Stimulated activated CD8-positive, alpha-beta memory T cell treated with anti-CD3 and anti-CD28 coated beads, Interleukin-7, amount 100 ng/mL, for 24 hours (primary cell): ENCODE measurements at places on chromosomes 16 and 17.

GRCh38 chr17:31843070-31843745 is 15.8 kb downstream of the COPRS start:
- DNase-seq, result no peak

GRCh38 chr17:29179232-29180033 is 765 bp downstream of the MYO18A start:
- no peak for DNase-seq

- no peak for DNase-seq
Observed at GRCh38 chr16:57349212-57350031, 9.2 kb upstream of the CCL22 start.

GRCh38 chr17:65583921-65584603 is 22.6 kb upstream of the AXIN2 start:
- no peak for DNase-seq

- no peak for DNase-seq
Observed at GRCh38 chr17:32822996-32823395, 53.9 kb downstream of the MYO1D start.

DNA sequence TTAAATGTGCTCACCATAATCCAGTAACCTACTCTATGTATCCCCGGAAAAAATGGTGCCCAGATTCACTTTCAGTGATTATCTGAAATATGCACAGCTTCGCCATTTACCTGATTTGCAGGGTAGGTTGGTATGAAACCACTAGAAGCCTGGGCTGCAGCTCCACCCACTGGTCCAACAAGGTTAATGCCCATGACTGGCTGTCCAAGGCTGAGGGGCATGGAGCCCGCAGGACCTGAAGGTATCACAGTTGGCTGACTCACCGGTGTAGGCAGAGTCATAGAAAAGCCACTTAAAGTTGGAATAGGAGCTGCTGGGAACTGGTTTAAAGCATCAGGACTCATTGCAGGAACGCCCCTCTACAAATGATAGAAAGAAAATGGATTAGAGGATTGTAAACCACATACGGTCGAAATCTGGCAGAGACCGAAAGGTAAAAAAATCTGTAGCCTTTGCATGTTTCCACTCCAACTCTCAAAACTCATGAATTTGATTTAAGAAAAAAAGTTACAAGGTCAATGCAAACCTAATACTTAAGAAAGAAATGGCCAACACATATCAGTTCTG is 38.6 kb downstream of the SYNRG start:
- no peak for DNase-seq

- no peak for DNase-seq
Observed at GRCh38 chr16:26316683-26317464, 625.1 kb downstream of the HS3ST4 start.

DNA sequence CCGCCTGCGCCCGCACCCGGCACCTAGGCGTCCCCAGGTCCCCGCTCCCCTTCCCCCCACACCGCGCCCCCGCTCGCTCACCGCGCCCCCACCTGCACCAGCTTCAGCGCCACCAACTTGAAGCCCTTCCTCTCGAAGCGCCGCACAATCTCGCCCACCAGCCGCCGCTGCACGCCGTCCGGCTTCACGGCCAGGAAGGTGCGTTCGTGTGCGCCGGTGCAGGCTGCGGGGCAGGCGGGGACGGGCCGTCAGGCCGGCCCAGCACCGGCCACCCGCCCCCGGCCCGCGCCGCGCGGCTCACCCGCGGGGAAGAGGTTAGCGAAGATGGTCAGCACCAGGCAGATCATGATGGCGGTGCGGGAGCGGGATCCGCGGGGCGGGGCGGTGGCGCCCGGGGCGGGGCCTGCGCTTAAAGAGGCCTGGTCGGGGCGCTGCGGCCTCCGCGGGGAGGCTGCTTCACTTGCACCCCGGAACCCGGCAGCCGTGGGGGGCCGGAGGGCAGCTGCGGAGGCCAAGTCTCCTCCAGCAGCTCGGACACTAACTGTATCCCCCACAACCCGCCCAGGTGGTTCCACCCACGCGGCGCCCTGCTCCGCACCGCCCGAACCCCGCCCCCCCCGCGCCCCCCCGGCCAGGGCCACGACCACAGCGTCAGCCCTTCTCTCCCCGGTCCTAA is at the start of gene NME3:
Gene NME3 (minus strand): TSS at position 356 of the 676 bp plus-strand sequence. CDS start 9 bp downstream, at position 347.
- peak; percentile 61 for DNase-seq

GRCh38 chr16:31248344-31248743 is 11.4 kb upstream of the ITGAM start:
- no peak for DNase-seq

DNA sequence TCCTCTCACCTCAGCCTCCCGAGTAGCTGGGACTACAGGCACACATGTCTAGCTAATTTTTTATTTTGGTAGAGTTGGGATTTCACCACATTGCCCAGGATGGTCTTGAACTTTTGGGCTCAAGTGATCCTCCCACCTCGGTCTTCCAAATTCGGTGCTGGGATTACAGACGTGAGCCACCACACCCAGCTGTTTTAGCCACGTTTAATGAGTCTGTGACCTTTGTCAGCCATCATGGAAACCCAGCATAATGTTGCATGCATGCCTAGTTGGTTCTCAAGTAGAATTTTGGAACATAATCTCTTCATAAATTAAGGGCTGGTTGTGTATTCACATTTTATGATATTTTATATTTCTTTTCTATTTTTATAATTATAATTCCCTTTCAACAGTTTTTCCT is 42.0 kb downstream of the GOSR1 start:
- DNase-seq, result no peak

DNA sequence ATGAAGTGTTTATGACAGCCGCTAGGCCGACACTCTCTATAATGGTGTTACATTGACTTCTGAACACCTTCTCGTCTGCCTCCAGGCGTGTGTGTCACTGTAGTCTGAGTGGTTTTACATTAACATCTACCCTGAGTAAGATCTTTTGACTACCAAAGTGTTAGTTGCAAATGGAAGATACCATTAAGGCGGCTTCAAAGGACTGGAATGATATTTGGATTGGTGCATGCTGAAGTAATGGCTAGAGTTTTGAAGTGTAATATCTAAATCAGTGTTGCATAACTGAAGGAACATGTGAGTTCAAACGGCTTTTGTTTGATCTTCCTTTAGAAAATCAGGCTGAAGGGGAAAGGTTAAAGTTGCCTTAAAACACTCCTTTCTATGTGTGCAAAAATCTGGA is 52.2 kb downstream of the BCAS3 start:
- no peak for DNase-seq

GRCh38 chr17:45038728-45039634 is 12.5 kb downstream of the DCAKD start:
- DNase-seq, result no peak

DNA sequence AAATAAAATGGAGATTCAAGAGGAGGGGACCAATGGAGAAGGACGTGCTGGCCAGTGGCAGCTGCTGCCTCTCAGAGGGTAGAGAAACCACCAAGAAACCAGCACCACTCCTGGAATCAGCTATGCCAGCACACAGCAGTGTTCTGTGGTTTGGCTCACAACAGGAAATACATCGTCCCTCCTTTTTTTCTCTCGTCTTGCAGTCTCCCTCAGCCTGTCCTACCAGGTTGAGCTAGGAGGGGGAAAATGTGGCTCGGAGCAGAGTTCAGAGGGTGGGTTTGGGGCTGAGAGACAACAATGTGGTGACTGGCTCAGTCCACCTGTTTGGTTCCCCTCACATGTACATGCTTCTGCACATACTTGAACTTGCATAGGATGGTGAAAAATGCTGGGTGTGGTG is 19.9 kb upstream of the SLC16A5 start:
- no peak for DNase-seq

GRCh38 chr16:83928341-83929055 is 24.5 kb upstream of the OSGIN1 start:
- DNase-seq, result no peak

- DNase-seq, result no peak
Observed at GRCh38 chr16:4623593-4623992, 1.0 kb upstream of the MGRN1 start.

- no peak for DNase-seq
Observed at GRCh38 chr17:50618300-50618699, 16.4 kb upstream of the ABCC3 start.

DNA sequence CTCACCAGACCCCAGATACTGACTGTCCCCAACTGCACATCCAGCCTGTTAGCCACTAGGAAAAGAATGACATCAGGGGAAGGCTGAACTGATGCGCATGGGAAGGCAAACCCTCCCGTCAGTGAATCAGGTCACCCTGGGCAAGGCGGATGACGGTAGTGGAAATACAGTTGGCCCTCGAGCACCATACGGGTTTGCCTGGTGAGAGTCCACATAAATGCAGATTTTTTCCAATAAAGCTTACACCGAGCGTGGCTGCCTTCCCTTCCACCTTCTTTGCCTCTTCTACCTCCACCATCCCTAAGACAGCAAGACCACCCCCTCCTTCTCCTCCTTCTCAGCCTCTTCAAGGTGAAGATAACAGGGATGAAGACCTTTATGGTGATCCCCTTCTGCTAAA is 236.1 kb upstream of the TNRC6C start:
- no peak for DNase-seq

GRCh38 chr16:76287466-76287865 is 10.3 kb downstream of the CNTNAP4 start:
- no peak for DNase-seq

DNA sequence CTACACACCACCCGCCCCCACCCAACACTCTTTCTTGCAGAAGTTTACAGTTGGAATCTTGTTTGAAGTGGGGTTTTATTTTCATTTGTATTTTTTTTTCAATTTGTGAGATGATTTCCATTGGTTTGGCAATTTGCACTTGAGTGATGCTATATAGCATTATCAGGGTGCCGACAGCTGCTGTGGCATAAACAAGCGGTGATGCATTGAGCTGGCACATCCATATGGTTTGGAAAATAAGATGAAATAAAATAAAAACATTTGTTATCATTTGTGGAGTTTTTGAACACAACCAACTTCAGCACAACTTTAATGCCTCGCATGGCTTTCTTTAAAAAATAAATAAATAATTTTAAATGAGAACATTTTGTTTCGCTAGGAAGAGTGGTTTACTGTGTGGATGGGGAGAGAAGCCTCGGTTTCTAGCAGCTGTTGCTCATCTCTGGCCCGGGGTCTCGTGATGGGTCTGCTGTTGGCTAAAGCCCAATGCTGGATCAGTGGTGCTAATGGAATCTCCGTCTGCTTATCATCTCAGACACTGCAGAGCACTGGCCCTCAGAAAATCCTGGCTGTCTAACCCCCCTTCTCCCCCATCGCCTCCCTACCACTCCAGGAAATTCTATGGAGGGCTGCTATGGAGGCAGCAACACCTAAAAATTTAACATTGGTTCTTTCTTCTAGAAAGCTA is 192.3 kb upstream of the MAF start:
- no peak for DNase-seq

DNA sequence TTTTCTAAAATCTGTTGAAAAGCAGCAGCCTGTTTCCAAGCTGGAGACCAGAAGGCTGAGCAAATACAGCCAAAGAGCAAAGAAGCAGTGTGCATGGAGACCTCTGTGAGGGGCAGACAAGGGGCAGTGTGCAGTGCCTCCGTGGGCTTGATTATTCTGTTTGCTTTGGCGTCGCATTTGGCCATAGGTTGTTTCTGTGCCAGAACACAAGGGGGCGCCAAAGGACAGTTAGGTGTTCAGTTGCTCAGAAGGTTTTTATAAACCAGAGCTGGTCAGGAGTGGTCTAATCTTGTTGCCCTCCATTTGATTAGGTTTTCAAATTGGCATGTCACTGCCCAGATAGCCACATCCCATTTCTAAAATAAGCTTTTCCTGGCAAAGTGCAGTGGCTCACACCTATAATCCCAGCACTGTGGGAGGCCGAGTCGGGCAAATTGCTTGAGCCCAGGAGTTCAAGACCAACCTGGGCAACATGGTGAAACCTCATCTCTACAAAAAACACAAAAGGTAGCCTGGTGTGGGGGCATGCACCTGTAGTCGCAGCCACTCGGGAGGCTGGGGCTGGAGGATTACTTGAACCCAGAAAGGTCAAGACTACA is 10.6 kb downstream of the MYH3 start:
- peak; percentile 60 for DNase-seq

GRCh38 chr17:1005361-1005946 is 8.5 kb downstream of the TIMM22 start:
- no peak for DNase-seq

- no peak for DNase-seq
Observed at GRCh38 chr17:28033972-28034714, 8.3 kb upstream of the NLK start.

DNA sequence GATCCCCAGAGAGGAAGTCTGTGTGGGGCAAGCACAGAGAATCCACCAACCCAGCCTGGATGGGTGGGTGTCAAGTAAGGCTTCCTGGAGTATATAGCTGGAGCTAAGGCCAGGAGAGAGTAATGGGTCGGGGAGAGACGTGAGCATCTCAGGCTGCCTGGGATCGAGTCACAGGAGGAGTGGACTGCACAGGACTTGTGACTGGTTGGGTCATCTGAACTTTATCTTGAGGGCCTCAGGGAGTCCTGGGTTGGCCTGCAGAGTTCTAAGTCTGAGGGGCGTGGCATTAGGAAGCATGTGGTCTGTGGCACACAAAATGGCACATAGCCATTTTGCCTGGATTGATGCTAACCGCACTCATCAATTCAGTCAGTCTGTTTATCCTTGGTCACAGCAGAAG is 1.5 kb downstream of the PLA2G15 start:
- DNase-seq, result no peak

GRCh38 chr17:68197997-68198930 is 49.6 kb upstream of the AMZ2 start:
- DNase-seq, result no peak

GRCh38 chr17:17224137-17224536 is 12.8 kb downstream of the FLCN start:
- DNase-seq, result no peak
